ENCODE measurements at places on chromosomes 6 and 20. TPM values are rescaled to one million over a fixed set of nuclear protein-coding genes. Genes with fewer than 3 reads are reported as not detected.

DNA sequence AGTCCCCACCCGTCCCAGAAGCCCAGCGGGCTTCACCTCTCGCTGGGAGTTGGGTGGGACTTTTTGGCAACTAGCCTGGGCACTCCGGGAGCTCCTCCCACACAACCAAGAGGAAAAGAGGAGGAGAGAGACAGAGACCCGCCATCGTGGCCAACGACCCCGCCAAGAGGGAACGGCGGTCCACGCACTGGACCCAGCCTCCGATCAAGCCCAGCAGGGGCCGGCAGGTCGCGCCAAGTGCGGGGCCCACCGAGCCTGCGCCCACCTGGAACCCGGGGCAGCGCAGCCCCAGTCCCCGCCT is 3.0 kb upstream of the TMEM14C start:
- DNase-seq: peak; percentile 33

GRCh38 chr6:144757730-144758129 is 472.6 kb downstream of the UTRN start:
- peak; percentile 6 for DNase-seq

GRCh38 chr20:62298577-62299249 is 4.1 kb upstream of the ADRM1 start:
- DNase-seq: no peak

GRCh38 chr6:123925842-123926399 is 122.3 kb downstream of the NKAIN2 start:
- no peak for DNase-seq

DNA sequence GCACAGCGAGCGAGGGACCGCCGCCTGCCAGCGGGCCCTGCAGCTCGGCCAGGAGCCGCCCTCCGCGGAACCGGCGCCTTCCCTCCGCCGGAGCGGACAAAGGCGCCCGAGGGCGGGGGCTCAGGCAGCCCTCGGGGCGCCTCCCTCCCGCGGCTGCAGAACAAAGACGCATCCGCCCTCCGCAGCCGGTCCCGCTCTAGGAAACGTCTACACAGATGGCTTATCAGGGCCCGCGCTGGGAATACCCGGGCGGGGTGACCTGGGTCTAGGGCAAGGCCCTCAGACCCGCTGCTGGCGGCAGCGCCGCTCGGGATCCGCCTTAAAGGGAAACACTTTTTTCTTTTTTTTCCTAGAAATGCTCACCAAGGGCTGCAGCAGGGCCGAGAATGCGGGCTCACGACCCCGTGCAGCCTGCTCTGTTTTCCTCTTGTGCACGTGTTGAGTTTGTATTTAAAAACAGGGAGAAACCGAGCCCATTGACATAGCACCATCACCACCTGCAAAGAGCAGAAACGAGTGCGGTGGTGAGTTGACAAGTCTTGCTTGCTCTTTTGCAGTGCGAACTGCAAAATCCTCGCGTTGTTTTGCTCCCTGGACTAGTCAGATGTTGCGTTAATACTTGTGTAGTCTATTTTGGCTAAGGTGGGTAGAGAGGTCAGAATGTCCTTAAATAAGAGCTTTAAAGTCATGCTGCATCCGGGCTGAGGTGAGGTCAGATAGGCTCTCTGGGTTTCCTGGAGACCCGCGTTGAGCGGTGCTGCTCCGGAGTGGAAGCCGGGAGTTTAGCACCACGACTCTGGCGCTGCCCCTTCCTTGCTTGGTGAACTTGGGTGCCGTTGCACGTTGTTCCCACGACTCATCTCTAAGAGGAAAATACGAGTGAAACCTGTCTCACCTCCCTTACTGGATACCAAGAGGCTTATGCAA is 1.1 kb upstream of the RPS6KA2 start:
- DNase-seq: no peak

GRCh38 chr20:25282796-25283195 is 34.9 kb downstream of the PYGB start:
- DNase-seq: no peak

- no peak for DNase-seq
These were observed 12.9 kb downstream of the OR2J2 start for GRCh38 chr6:29183594-29183993.

GRCh38 chr6:69735027-69735426 is 61.8 kb downstream of the LMBRD1 start:
- no peak for DNase-seq

DNA sequence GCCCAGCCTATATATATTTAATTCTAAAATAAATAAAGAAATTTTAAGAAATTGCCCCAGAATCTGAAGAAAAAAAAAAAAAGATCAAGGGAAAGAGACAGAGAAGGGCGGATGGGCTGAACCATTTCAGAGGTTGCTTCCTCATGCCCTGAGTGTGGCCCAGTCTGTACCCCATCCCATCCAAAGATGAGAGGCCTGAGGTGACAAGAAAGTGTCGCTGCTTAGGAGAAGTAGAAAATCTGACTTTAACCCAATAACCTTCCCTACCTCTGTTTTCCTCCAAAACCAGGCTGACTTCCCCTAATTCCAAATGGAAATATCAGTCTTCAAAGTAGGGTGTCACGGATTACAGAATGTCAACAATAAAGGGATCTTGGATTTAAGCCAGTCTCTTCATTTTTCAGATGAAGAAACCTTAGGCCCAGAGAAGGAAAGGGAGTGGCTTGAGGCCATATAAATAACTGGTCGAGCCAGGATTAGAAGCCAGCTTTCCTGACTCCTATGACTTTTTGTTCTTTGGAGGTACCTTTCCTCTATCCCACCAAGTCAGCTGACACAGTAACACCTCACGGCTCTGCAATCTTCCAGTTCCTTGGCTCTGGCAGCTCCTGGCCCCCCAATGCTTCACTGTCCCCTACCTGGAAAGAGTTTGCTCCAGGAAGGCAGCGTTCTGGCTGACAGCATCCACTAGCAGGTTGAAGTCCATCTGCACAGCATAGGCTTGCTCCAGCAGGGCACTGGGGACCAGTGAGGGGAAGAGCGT is 10.1 kb downstream of the GSS start:
- no peak for DNase-seq

DNA sequence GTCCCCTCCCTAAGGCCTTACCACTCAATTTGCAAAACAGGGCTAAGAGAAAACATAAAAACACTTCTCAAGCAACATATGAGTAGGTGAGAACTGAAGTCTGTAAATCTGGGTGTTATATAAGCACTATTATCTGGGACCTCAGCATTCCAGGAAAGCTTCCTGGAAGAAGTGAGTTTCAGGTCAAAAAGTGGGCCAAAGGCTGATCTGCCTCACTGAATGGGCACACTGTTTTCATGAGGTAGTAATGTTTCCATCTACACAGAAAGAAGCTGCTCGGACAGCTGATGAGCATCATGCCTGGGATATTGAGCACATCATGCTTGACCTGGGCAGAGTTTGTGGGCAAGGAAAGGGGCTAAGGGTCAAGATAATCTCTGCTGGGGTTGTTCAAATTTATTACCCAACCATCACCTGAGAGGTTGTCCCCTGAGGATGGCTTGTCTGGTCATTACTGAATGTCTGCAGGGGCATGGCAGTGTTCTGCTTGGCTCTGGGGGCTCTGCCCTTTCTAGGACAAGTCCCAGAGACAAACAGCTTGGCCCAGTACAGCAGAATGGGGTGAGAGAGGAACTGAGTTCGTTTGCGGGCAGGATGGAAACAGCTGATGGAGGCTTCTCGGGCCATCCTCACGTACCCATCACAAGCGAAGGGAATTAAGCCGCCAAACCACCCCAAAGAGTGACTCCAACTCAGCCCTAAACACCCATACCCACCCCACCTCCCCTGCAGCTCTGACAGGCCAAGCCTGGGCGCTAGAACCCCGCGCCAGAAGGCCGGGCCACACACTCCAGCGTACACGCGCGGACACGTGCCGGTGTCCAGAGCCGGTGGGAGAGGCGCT is 1.2 kb upstream of the SYNJ2 start:
- DNase-seq: no peak

The RPP40 gene
- 14.9 TPM for polyA plus RNA-seq

The STK4 gene
- 9.4 TPM for polyA plus RNA-seq

- peak; percentile 46 for DNase-seq
These were observed 541.3 kb upstream of the MARCKS start for GRCh38 chr6:113315879-113316278.

GRCh38 chr20:23766531-23766930 is 15.8 kb upstream of the CST1 start:
- DNase-seq: no peak

DNA sequence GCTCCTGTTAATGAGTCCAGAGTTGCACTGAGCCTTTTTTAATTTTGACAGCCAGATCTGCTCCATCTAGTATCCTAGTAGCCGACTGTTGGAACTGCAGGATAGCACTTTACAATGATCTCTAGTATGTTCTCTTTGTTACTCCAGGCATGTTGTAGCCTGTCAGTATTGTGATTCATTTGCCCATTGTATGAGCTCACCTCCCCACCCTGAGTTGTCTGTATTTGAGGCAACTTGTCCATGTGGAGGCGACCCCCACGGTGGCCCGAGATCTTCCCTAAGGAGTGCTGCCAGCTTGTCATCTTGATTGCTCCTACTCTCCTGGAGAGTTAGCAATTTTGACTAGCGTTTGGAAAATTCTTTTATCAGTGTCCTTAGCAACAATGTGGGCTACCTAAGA is 67.2 kb downstream of the DHX35 start:
- no peak for DNase-seq

The PTGIS gene
- 39.0 TPM for polyA plus RNA-seq

The ADGRF5 gene
- polyA plus RNA-seq: 17.2 TPM

DNA sequence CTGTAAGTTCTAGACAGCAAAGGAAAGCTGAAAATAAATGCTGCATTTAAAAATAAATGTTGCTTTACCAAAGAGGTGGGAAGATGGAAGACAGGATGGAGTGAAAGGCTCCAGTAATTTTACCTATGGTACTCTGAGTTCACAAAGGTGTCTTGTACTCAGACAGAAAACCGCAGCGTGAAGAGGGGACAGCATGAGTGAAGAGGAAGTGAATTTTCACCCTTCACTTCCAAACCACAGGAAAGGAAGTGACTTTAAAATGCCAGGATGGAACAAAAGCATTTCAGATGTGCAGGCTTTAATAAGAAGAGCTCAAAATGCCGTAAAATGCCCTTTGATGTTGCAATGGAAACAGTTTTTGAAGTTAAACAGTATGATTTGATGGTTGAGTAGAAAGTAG is 91.2 kb upstream of the TINAG start:
- DNase-seq: no peak

The MUC21 gene
- not detected for polyA plus RNA-seq

The ID4 gene
- polyA plus RNA-seq: 4.9 TPM

DNA sequence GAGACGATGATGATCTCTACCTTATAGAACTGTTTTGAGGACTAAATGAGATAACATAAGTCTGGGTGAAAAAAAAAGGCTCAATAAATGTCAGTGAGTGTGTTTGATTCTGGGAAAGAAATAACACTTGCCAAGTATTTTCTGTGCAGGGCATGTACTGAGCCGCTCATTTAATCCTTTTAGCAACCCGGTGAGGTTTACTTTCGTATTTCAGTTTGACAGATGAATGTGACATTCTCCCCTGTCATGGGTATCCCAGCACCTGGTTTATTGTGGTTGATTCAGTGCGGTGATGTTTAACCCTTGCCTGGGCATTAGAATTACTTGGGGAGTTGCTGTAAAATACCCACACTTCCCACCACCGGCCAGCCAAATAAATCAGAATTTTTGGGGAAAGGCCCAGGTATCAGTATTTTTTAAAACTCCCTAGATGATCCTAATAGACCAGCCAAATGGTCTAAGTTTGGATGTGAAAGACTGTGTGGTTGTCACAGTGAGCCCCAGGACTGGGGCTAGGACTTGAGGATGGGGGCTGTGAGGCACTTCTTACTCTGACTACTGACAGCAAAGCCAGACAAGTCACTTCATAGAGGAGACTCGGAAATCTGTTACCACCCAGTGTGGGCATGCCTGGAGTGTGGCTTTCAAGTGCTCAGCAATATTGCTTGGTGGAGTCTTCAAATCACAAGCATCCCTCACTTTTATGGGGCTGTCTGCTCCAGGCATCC is 100.2 kb upstream of the KCNG1 start:
- no peak for DNase-seq

The ITPA gene
- 28.9 TPM for polyA plus RNA-seq

- peak; percentile 48 for DNase-seq
These were observed 249.6 kb downstream of the TSHZ2 start for GRCh38 chr20:53221731-53222130.

The RAET1E gene
- 1.2 TPM for polyA plus RNA-seq

The EDN3 gene
- 38.2 TPM for polyA plus RNA-seq

DNA sequence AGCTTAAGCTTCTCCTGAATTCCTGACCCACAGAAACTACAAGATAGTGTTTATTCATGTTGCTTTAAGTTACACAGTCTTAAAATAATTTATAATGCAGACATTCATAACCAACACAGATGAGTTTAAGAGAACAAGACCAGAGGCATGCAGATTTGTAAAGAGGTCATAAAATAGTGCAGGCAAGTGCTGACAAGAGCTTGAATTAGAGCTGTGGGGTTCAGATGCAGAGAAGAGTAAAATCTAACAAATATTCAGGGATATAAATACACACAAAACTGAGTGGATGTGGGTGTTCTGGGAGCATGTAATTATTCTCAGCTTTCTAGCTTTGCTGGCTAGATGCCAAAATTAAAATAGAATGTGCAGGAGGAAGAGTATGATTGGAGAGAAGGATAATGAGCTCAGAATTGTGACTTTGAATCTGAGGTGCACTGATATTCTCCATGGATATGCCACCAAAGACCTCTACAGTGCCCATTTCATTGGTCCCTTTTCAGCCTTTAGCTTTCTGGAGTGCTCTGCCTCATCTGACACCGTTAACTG is 291.9 kb upstream of the SGK1 start:
- DNase-seq: peak; percentile 28

- DNase-seq: peak; percentile 10
These were observed 33.5 kb downstream of the RPP21 start for GRCh38 chr6:30378290-30378937.

The DIDO1 gene
- polyA plus RNA-seq: 34.1 TPM

The SNAI1 gene
- 8.5 TPM for polyA plus RNA-seq

The NMBR gene
- polyA plus RNA-seq: 0.13 TPM

The TTBK1 gene
- 0.05 TPM for polyA plus RNA-seq

- DNase-seq: no peak
These were observed 47.6 kb upstream of the SMLR1 start for GRCh38 chr6:130779658-130780033.

Data from muscle of back (tissue), 13 donors.